ENCODE measurements at places on chromosomes 12 and 14.
A peak's percentile ranks its signal among the peaks of the same experiment; 100 is the strongest.

DNA sequence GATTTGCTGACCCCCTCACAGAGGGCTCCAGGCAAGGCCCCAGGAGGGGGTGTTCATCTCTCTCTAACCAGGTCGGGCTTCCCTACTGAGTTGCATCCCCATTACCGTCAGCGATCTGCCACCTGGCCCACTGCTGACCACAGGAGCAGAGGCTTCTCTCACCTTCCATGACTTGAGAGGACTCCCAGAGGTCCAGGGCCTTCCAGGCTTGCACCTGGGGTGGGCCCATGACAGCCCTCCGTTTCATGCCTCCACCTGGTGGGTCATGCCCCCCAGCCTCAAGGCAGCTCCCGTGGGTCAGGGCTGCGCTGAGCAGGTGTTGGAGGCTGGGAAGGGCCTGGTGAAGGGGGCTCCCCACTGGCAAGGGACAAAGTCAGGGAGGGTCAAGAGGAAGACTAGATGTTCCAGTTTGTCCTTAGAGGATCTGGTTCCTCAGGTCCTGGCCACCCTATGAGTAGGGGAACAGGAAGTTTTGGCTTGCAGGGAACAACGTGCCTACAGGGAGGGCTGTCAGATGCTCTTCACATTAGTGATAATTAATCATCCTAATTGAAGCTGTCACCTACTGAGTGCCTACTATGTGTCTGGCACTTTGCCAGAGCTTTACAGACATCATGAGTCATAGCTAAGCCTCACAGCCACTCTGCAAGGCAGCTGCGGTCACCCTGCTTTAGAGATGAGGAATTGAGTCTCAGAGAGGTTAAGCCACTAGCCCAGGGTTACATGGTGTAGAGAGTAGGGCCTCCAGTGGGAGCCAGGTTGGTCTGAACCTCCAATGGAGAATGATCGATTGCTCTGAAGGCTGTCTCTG is 13.8 kb downstream of the NFKBIA start:
- DNase-seq, result no peak

- DNase-seq, result peak; percentile 61
Measured at GRCh38 chr14:22872033-22872832, 693 bp downstream of the LRP10 start.

- DNase-seq, result no peak
Measured at GRCh38 chr12:59699421-59700152, 103.8 kb downstream of the SLC16A7 start.

DNA sequence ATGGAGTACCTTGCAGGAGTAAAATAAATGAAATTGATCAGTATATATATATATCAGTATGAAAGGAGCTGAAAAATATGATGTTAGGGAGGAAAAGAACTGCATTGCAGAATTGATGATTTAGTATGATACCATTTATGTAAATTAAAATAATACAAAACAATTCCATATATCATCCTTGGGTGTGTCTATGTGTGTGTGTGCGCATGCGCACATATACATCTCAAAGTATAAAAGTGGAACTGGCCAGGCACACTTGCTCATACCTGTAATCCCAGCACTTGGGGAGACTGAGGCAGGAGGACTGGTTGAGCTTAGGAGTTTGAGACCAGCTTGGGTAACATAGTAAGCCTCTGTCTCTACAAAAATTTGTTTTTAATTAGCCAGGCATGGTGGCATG is 15.4 kb downstream of the GALNT16 start:
- no peak for DNase-seq

DNA sequence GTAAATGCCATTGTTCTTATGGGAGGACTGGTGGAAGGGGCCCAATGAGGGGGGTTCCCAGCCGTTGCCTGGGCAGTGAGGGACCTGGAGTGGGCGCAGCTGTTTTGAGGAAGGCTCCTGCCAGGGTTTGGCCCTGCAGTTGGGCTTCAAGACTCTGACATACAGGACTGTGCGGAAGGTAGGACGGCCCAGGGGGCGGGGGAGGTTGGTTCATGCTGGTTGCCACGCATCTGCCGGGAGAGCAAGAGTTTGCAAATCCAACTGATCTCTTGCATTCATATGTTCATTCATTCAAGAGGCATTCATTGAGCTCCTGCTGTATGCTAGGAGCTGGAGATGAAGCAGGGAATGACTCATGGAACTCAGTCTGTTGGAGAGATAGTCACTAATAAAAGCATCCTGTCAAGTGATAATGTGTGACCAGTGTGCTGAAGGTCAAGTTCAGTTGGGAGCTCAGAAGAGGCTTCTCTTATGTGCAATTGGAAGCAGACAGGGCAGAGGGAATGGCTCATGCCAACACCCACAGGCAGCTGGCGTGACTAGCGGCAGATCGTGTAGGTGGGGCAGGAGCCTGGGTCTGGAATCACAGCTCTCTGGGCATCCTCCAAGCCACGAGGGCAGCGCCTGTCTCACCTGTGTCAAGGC is 7.8 kb downstream of the SH2B3 start:
- DNase-seq, result no peak

GRCh38 chr14:88872976-88873375 is 48.5 kb downstream of the TTC8 start:
- no peak for DNase-seq

DNA sequence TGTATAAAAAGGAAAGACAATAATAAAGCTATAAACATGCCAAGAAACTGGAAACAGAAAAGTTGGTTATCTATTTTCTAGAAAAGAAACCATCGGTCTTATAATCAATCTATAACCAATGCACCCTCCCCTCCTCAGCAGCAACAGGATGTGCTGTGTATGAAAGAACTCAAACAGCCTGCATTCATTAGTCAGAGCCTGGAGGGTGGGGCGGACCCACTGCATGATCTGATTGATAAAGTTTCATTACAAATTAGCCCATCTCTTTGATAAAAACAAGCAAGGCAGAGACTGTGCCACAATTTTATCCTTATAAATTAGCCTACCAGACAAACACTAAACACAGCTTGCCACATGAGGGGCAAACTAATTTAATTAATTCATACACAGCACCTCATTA is 448.1 kb downstream of the BCAT1 start:
- DNase-seq, result no peak

GRCh38 chr14:21091821-21092272 is 6.6 kb downstream of the ZNF219 start:
- DNase-seq, result no peak

DNA sequence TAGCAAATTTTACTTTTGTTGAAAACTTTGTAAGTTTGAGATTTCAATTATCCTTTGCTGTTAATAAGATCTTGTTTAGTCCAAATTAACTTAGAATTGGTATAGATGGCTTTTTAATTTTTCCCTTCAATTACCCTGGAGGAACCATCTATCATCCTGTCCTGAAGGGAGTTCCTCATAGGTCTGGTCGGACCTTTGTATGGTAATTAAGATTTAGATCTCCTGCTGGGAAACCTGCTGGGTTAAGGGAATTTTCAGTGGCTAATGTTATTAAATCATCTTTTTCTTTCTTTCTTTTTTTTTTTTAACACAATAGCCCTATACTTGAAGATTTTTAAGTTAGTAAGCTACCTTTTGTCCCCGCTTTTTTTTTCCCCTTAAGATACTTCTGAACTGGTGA is 63.0 kb upstream of the PRMT8 start:
- DNase-seq, result no peak

DNA sequence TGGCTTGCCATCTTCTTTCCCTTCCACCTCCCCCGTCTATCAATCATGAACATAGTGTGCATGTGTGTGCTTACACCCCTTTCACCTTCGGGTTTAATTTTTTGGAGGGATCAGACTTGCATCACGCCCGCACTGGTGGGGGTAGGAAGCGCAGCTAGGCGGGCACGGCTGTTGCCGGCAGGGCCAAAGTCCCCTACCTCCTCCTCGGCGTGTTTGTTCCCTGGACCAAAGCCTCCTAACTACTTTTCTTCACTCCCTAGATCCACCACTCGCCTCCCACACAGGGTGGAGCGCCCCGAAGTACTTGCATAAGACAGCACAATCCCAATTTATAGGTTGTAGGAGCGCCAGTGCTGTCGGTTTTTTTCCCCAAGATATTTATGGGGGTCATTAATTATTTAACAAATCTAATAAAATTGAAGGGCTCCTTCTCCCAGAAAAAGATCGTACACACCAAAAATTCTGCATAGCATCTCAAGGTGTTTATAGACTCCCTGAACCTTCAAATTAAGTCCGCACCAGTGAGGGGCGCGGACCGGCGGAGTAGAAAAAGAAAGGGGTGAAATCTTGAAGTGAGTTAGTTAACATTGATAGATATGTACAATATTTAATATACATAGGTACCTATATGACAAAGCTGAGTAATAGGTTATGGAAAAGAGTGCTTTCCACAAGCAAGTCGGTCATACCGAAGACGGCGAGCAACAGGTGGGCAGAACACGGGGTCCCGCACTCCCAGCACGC is 717 bp downstream of the PKP2 start:
- no peak for DNase-seq

- no peak for DNase-seq
Measured at GRCh38 chr14:84181072-84181471, 1348.9 kb upstream of the FLRT2 start.

DNA sequence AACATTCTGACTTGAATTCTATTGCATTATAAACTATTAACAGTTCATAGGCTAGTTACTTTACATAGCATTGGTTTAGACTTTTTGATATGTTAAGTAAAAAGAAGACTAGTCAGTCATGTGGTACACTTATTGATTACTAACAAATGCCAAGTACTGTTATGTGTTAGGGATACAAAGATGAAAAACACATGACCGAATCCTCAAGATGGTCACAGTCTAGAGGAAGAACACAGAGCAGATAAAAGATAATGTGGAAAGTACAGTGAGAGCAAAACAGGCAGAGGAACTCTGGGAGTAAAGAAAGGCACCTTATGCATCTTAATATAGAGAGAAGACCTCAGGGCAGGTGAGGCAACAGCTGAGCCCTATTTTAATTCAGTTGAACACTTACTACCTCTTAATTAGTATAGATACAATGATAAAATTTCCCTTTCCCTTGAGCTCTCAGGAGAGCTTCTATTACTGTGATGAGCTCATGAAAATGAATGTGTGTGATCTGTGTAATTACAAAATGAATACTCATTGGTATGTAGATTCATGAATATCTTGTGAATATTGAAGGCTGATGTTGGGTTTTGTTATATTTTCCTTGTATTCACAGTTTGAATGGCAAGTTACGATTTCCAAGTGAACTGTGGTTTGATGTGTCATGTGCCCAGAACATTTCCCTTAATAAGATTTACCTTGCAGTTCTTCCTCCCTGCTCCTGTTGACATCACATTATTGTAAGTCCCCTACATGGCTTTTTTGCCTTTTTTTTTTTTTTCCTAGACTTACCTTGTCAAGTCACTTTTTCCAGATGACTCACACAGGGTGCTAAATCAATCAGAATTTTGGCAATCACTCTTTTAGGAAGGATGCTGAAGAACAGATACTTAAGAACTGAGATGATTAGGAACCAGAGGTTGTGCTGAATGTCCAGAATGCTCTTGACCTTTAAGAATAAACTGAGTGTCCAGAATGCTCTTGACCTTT is 29.5 kb upstream of the MSRB3 start:
- peak; percentile 3 for DNase-seq

Measured in activated naive CD8-positive, alpha-beta T cell treated with anti-CD3 and anti-CD28 coated beads for 36 hours (primary cell).